ENCODE measurements at places on chromosomes 5 and 9.

DNA sequence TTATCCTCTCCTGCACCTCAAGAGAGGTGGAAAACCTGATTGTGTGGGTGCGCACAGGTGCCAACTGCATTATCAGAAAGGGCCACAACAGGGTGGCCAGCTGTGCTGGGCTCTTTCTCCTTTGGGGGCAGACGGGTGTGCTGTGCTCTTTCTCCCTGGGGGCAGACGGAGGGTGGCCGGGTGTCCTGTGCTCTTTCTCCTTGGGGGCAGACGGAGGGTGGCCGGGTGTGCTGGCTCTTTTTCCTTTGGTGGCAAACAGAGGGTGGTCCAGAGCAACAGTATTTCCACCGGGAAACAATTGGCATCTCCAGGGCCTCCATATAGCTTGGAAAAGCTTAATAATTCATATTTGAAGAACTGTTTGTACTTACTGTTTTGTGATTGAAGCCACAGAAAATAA, 6.8 kb downstream of the LMX1B start:
- no peak for DNase-seq

GRCh38 chr9:95399261-95399660, 81.8 kb upstream of the FANCC start:
- no peak for DNase-seq

DNA sequence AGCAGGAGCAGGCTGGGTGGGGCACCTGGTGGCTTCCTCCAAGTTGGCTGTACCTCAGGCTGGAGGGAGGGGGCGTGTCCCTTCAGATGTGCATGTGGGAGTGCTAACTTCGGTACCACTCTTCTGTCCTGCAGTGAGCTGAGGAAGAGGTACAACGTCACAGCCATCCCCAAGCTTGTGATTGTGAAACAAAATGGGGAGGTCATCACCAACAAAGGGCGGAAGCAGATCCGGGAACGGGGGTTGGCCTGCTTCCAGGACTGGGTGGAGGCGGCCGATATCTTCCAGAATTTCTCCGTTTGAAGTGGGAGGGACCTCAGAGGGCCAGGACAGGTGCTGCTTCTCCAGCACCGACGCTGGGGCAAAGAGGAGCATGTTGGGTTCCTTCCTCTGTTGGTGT, 9.3 kb downstream of the NXNL2 start:
- DNase-seq = no peak

DNA sequence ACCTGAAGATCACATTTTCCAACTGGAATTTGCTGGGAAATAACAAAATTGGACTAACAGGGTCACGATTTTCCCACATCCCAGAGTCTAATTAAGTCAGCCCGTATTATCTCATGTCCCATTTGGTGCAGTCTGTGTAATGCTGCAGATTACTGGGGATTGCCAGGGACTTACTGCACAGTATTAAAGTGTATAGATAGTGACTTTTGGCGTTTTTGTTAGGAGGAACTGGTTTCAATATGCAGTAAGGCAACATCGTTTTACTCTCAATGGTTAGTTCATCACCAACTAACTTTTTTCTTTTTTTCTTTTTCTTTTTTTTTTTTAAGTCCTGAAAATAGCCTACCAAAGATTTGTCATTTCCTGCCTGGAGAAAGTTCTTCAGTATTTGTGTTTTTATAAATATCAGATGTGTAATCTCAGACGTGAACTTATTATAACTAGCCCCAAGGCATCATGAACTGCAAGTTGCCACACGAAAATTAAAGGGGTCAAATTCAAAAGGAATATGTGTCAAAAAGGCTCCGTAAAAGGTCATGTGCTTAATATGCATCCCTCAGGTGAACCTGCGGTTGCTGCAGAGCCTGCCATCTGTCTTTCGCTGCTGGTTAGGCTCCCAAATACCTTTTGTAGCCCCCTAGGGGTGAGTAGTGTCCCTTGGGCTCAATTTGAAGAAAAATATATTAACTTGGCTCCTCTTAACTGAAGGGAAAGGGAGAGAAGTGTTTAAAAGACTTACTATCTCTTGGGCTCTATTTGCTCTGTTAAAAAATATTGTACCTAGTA, 176.7 kb upstream of the ADAMTSL1 start:
- peak; percentile 62 for DNase-seq

DNA sequence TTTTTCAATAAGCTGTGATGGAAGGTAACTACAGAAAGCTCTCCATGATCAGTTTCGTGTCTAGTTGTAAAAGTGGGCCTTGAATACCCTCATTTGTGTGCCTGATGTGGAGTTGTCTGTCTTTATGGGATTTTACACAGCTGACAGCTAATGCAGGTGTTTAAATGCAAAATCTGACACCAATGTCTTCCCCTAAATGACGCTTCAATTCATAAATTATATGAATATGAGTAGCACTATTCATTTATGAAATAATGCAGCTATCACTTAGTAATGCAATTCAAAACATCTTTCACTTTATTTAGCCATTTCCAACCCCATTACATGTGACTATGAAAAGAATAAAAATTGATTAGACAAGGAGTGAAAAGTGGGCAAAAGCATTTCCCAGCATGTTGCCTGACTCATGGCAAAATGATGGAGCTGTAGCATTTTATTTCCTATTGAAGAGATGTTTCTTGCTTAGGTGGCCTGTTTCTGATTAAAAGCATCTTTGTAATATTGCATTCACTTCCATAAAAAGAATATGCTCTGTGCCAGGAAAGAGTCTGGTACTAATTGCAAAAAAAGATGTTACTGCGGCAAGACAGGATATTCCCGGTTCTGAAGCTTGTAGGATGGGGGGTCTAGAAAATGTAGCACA, 116.7 kb upstream of the HAPLN1 start:
- peak; percentile 72 for DNase-seq

- DNase-seq = no peak
These were observed 136.0 kb upstream of the EFNA5 start for GRCh38 chr5:107806705-107807104.

- no peak for DNase-seq
These were observed 8.8 kb downstream of the ATP10B start for GRCh38 chr5:160843240-160843639.

GRCh38 chr9:34992376-34992951, 2.9 kb downstream of the DNAJB5 start:
- peak; percentile 96 for DNase-seq

DNA sequence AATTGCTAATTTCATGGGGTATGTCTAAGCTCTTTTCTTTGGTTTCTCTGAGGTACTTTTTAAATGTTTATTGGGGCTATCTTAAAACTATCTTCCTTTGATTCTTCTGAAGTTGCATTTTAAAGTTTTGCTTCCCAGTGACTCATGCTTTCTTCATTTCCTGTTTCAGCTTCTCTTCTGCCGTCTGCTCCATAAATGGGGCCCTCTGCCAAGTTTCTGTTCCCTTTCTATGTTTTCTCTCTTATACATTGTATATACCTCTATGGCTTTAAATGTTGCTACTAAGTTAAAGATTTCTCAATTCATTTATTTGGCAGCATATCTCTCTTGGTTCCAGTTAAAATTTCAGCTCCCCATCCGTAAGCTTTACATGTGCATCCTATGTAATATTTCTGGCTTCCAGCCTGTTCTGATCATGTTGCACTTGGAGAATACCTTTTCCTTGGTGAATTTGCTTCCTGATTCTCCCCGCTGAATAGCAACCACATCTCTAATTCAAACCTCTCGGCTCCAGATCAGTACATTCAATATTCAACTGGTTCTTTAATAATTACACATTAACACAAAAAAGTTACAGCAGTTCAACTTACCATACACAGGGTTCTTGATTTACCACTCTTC, 125.3 kb downstream of the ST8SIA4 start:
- DNase-seq = peak; percentile 89

DNA sequence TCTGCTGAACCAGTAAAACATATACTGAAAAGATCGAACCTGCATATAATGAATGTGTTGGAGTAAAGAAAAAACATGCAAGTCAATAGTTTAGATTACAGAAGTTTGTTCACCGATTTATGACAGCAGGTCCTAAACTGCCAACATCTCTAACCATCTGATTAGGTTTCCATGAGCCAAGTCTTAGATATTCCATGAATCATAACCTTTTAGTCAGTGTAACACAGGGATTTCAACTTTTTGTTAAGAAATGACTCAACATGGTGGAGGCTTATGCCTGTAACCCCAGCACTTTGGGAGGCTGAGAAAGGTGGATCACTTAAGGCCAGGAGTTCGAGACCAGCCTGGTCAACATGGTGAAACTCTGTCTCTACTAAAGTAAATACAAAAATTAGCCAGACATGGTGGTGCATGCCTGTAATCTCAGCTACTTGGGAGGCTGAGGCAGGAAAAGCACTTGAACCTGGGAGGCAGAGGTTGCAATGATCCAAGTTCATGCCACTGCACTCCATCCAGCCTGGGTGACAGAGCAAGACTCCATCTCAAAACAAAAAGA, 38.7 kb downstream of the APC start:
- DNase-seq = peak; percentile 77

DNA sequence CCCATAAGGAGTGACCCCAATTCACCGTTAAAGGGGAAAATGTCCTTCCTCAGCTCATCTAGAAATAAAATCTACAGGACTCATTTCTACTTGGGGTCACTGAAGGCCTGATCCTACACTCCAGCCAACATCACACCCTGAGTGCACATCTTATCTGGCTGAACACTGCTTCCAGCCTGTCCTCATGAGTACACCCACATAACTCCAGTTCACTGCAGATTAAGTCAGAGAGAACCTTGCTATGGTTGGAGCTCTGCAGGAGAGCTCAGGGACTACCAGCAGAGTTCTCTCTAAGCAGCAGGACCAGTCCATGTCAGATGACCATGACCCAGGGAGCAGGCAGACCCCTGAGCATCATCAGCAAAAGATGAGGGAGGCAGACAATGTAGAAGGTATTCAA, 126.9 kb upstream of the MAP3K1 start:
- DNase-seq = no peak

GRCh38 chr9:79054500-79054899, 517.3 kb upstream of the TLE4 start:
- peak; percentile 55 for DNase-seq

DNA sequence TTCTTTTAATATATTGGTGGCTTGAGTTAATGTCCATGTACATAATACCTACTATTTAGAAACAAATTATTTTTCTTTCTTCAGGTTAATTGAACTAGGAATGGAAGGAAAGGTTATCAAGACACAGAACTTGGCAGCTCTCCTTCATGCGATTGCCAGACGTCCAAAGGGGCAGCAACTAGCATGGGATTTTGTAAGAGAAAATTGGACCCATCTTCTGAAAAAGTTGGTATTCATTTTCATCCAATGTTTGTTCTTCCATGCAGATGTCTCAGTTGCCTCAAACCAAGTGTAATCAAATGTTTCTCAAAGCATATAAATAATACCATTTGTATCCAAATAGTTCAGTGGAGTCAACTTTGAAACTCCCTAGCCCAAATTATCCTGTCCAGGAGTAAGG, 22.6 kb upstream of the LNPEP start:
- no peak for DNase-seq

DNA sequence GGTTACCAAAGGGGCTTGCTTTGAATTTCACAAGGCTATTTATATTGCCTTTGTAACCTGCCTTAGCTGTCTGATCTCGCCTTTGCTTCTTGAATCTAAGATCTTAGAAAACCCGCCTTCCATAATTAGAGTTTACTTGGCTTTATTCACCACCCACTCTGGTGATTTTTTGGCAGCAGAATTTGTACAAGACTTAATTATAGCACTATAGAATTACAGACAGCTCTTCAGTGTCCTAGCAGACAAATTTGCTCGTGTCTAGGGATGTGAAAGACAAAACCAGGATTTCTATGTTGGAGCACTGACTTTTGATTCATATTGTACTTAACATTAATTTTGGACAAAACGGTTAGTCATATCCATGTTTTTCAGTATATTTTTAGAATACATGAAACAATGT, 306.6 kb downstream of the ADGRV1 start:
- no peak for DNase-seq

DNA sequence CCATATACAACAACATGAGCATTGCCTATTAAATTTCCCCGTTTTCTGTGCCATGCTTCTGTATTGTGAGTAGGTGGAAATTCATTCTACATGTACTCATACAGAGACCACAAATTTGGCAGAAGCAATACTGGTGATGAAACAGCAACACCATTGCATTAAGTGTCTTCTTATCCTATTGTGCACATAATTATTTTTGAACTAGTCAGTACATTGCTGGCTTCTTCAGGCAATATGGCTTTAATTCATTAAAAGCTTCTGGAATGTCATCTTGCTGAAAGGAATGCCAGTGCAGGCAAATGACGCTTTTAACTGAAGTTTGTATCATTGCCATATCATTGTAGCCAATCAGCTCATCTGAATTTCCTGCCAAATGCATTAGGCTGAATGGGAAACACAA, 82.6 kb downstream of the KIAA1958 start:
- DNase-seq = peak; percentile 98

DNA sequence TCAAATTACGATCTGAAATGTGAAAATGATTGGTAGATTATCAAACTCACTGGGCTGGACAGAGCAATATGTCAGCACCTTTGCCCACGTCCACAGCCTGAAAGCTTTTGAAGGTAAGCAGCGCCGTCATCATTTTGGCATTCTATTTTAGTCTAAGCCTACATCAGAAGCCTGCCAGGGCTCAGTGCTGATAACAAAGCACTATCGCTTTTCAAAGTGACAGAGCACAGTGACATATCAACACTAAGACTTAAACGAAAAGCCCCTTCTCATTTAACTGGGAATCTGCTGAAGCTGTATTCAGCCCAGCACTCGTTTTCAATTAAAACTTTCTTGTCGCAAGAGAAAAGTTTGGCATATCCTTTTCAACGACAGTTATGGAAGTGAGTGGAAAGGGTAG, 1076.3 kb downstream of the PTPRD start:
- DNase-seq = no peak

GRCh38 chr5:129459450-129459776, 685 bp upstream of the ADAMTS19 start:
- DNase-seq = no peak

GRCh38 chr5:110768138-110768860, 29.5 kb downstream of the SLC25A46 start:
- DNase-seq = peak; percentile 56

GRCh38 chr5:119340597-119341218, 15.1 kb upstream of the TNFAIP8 start:
- no peak for DNase-seq

DNA sequence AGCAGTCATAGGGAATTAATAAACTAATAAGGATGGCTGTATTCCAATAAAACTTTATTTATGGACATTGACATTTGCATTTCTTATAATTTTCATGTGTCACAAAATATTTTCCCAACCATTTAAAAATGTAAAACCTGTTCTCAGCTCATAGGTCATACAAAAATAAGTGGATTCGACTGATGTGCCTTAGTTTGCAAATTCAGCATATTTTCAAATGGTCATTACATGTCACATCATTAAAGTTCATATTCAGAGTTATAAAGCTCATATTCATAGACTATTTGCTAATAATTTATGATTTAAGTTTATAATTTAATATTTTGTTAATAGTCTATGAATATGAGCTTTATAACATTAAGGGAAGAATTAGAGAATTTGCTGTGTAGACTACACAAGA, 166.5 kb downstream of the LPAR1 start:
- no peak for DNase-seq

GRCh38 chr5:116479776-116480675, 94.6 kb downstream of the SEMA6A start:
- peak; percentile 31 for DNase-seq

- DNase-seq = no peak
These were observed 71.0 kb upstream of the EQTN start for GRCh38 chr9:27367921-27368315.

- DNase-seq = no peak
These were observed 40.7 kb upstream of the EDIL3 start for GRCh38 chr5:84425365-84425881.

GRCh38 chr5:6832994-6833393, 119.8 kb downstream of the TENT4A start:
- no peak for DNase-seq

Measured in fibroblast of skin of right biceps (primary cell).